ENCODE measurements at places on chromosomes 7 and 10.

DNA sequence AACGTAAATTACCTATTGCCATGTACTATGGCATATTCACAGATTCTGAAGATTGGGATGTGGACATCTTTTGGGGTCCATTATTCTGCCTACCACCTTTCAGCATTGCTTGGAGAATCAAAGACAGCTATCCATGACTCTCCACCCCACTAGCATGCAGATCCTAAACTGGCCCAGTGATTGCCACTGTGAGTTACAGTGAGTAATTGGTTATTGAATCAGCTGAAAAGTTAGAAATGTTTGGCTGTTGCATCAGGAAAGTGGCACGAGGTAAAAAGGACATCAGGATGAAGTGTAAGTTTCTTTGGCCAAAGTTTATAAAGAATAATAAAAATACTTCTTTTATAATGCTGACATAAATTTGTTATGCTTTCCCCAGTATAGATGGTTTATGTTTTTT is 148.2 kb upstream of the ETV1 start:
- no peak for DNase-seq

- DNase-seq = no peak
These were observed 64.1 kb downstream of the C10orf67 start for GRCh38 chr10:23280419-23281043.

GRCh38 chr10:77386838-77387237 is 250.8 kb downstream of the KCNMA1 start:
- no peak for DNase-seq

DNA sequence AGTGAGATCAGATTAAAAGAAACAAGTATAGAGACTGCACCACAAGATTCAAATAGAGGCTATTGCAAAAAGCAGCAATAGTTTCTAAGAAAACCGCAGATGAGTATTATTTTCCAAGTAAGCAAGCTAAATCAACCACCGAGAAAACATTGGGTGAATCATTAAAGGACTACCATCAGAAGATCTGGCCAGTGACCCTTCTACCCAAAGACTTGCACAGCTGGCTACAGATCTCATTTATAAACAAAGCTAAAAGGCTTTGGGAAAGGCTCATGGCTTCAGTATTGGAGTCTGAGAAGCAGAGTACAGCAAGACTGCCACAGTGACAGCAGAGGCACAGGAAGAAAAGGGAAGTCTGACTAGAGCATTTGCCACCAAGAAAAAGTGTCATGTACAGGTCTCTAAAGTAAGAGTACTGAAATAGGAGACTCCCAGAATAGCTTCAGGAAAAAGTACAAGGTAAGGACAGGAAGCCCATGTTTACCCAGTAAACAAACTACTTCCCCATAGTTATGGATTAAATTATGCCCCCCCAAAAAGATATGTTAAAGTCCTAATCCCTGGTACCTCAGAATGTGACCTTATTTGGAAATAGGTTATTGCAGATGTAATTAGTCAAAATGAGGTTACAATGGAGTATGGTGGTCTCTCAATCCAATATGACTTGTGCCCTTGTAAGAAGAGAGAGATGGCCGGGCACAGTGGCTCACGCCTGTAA is 19.0 kb downstream of the STEAP1 start:
- no peak for DNase-seq
